ENCODE measurements at places on chromosomes 7 and 10. TPM values are rescaled to one million over a fixed set of nuclear protein-coding genes. Genes with fewer than 3 reads are reported as not detected.

The ADAM22 gene
- total RNA-seq: 6.3 TPM

GRCh38 chr10:23338155-23338828, 6.3 kb downstream of the C10orf67 start:
- H3K4me1 ChIP-seq: no peaks in the 10 kb centered on the region
- H3K36me3 ChIP-seq: no peaks in the 10 kb centered on the region
- H3K4me3 ChIP-seq: no peak overlapping the region
- H3K27me3 ChIP-seq: peaks cover 32% of the 10 kb centered on the region

DNA sequence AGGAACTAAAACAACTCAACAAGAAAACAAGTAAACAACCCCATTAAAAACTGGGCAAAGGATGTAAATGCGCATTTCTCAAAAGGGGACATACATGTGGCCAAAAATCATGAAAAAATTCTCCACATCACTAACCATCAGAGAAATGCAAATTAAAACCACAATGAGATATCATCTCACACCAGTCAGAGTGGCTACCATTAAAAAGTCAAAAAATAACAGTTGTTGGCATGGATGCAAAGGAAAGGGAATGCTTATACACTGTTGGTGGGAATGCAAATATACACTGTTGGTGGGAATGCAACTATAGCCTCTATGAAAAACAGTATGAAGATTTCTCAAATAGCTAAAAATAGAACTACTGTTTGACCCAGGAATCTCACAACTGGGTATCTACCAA, 60.0 kb upstream of the LANCL2 start:
- DNase-seq: no peak
- H3K4me1 ChIP-seq: no peaks in the 10 kb centered on the region
- no peak overlapping the region for H3K4me3 ChIP-seq
- H3K36me3 ChIP-seq: no peaks in the 10 kb centered on the region
- no peak overlapping the region for H3K27ac ChIP-seq
- H3K27me3 ChIP-seq: peaks cover 18% of the 10 kb centered on the region

GRCh38 chr10:36087006-36088005, 445.2 kb upstream of the FZD8 start:
- no peak overlapping the region for H3K27ac ChIP-seq
- no peaks in the 10 kb centered on the region for H3K27me3 ChIP-seq
- H3K36me3 ChIP-seq: no peaks in the 10 kb centered on the region
- H3K4me3 ChIP-seq: no peak overlapping the region

- H3K27me3 ChIP-seq: no peaks in the 10 kb centered on the region
- H3K4me1 ChIP-seq: peaks cover 26% of the 10 kb centered on the region
- no peak for DNase-seq
- no peak overlapping the region for H3K27ac ChIP-seq
- H3K36me3 ChIP-seq: no peaks in the 10 kb centered on the region
- no peak overlapping the region for H3K4me3 ChIP-seq
Measured at GRCh38 chr10:78339251-78339650, 305.6 kb downstream of the RPS24 start.

DNA sequence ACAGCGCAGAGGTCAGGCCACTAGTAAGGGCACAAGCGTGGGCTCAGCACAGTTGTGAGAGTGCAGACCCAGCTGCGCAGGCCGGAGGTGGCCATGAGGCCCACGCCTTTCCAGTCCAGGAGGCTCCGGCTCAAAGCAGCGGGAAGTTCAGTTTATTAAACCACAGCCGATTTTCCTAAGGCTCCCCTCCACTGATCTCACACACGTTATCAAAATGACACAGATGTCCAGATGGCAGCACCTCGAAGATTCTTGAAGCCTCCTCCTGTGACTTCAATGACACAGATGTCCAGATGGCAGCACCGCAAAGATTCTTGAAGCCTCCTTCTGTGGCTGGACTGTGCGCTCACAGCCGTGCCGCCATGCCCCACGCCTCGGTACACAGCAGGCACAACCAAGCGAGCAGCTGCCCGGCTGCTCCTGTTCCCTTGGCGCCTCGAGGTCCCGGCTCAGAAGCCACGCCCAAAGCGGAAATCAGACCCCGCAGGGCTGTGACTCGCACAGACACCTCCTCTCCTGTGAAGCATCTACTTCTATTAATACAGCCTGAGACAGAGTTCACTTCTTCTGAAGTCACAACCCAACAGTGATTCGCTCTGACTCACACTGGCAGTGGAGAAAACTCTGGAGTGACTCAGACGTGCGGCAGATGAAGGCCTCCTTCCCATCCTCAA, 122.7 kb downstream of the MAD1L1 start:
- H3K27me3 ChIP-seq: no peaks in the 10 kb centered on the region
- no peak for DNase-seq
- H3K36me3 ChIP-seq: peaks cover 13% of the 10 kb centered on the region

The HERC4 gene
- total RNA-seq: 56.2 TPM

DNA sequence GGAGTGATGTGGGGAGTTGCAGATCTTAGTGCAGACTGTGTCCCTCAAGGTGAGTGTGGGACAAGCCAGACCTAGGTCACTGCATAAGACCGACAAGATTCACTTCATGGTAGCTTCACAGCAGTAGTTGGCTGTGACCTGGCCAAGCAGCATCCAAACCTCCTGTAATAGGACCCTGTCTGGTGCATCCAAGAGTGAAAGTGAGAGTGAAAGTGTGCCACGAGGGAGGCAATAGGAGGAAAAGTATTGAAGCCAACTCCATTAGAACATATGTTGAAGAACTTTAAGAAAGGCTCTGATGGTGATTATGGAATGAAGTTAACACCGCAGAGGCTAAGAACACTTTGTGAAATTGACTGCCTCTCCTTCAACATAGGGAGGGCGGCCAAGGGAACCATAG, 7.8 kb upstream of the ZNF33B start:
- no peaks in the 10 kb centered on the region for H3K36me3 ChIP-seq
- peaks cover 15% of the 10 kb centered on the region for H3K4me1 ChIP-seq
- H3K27ac ChIP-seq: peak overlapping the region; percentile 89

GRCh38 chr10:118276727-118277126, 65.4 kb downstream of the FAM204A start:
- H3K4me1 ChIP-seq: peaks cover 8% of the 10 kb centered on the region
- no peak overlapping the region for H3K27ac ChIP-seq
- no peak overlapping the region for H3K4me3 ChIP-seq
- no peak for DNase-seq
- H3K36me3 ChIP-seq: peaks cover 2% of the 10 kb centered on the region

The INMT gene
- 4.3 TPM for total RNA-seq

The SPAM1 gene
- not detected for total RNA-seq

- no peak overlapping the region for H3K4me3 ChIP-seq
- peak overlapping the region; percentile 21 for H3K27ac ChIP-seq
- H3K4me1 ChIP-seq: peaks cover 74% of the 10 kb centered on the region
- H3K36me3 ChIP-seq: peaks cover 5% of the 10 kb centered on the region
Measured at GRCh38 chr7:6248581-6248980, 23.8 kb downstream of the CYTH3 start.

DNA sequence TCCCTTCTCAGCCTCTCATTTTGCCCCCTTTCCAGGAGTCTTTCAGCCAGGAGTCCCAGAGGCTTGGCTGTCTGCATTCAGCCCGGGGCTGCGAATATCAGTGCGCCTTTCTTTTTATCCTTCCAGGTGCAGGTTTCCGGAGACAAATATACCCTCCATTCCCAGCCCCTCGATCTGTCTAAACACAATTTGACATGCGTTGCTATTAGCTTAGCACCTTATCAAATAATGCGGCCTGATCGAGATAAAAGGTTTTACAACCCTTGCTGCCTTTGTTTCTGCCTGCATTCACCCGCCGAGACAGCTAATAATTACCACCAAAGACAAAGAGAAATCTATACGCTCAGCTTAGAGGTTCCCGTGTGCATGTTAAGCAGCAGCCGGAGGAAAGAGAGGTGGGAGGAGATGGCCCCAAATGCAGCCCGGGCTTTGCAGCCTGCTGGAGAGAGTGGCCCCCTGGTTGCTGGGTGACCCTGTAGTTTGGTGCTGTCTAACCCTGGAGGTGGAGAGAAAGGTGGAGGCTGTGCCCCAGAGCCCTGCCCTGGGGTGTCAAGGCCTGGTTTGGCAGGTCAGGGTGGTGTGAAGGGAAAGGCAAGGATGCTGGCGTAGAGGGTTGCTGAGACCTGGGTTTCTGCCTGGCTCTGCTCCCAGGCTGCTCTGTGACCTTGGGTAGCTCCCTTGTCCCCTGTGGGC, 185.3 kb downstream of the RPS24 start:
- H3K4me1 ChIP-seq: peaks cover 42% of the 10 kb centered on the region
- no peak overlapping the region for H3K27ac ChIP-seq
- DNase-seq: no peak
- H3K36me3 ChIP-seq: no peaks in the 10 kb centered on the region
- H3K27me3 ChIP-seq: no peaks in the 10 kb centered on the region

The SLC16A12 gene
- 3.1 TPM for total RNA-seq

The FAM25C gene
- not detected for total RNA-seq

The LRIT1 gene
- total RNA-seq: not detected

- peaks cover 59% of the 10 kb centered on the region for H3K4me1 ChIP-seq
- peak overlapping the region; percentile 81 for H3K4me3 ChIP-seq
- H3K27ac ChIP-seq: peak overlapping the region; percentile 95
- H3K36me3 ChIP-seq: no peaks in the 10 kb centered on the region
- no peak for DNase-seq
Measured at GRCh38 chr10:114526126-114526503, 121.8 kb upstream of the AFAP1L2 start.

- no peak overlapping the region for H3K27ac ChIP-seq
- peaks cover 53% of the 10 kb centered on the region for H3K27me3 ChIP-seq
- H3K4me3 ChIP-seq: no peak overlapping the region
- no peak for DNase-seq
Measured at GRCh38 chr10:113491967-113492565, 60.8 kb upstream of the HABP2 start.

The TSPAN12 gene
- total RNA-seq: 7.4 TPM

DNA sequence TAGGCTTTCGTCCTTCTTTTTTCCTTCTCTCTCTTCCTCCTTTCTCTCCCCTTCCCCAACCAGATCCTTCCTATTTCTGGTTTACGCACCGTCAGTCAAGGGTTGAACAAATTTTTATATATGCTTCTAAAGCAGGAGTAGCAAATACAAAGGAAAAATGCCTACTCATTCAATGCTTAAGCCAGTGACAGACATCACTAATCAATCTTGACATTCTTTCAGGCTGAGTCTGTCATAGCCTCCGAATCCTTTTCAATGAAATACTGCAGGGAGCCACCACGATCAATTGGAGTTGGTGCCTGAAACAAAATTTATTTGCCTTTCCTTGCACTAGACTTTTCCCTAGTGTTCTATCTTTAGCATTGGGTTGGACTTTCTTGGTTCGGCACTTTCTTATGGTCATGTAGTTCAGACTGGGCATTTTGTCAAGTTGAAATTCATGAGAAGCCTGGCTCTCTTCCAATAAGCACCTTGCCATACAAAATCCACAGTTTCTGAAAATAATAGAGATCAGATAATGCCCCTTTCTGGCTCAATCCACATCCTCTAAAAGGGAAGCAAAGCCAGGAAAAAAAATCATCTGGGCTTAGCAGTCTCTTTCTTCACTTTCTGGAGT, 239.5 kb upstream of the PLXNA4 start:
- H3K27me3 ChIP-seq: no peaks in the 10 kb centered on the region
- peaks cover 13% of the 10 kb centered on the region for H3K36me3 ChIP-seq
- no peak for DNase-seq
- H3K4me3 ChIP-seq: no peak overlapping the region
- no peak overlapping the region for H3K27ac ChIP-seq
- H3K4me1 ChIP-seq: peaks cover 6% of the 10 kb centered on the region

GRCh38 chr7:46454816-46455215, 533.7 kb upstream of the IGFBP3 start:
- H3K4me3 ChIP-seq: no peak overlapping the region
- H3K36me3 ChIP-seq: peaks cover 3% of the 10 kb centered on the region
- H3K27me3 ChIP-seq: no peaks in the 10 kb centered on the region

DNA sequence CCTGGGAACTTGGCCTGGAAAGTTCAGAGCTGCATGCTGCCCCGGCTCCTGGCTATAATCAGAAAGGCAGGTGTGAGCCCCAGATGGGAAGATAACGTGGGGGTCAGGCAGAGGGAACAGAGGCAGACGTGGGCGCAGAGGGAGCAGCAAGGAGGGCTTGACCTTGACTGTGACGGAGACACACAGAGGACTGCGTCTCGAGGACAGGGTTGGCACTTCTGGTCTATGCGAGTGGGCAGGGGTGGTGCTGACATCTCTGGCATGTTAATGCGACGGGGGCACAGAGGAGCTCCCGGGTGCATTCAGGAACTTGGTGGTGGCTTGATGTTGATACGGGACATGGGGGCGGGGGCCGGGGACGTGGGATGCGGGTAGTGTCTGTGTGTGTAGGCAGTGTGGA, 232.1 kb upstream of the GRB10 start:
- DNase-seq: no peak
- no peak overlapping the region for H3K4me3 ChIP-seq
- H3K4me1 ChIP-seq: no peaks in the 10 kb centered on the region
- no peak overlapping the region for H3K27ac ChIP-seq
- no peaks in the 10 kb centered on the region for H3K36me3 ChIP-seq

GRCh38 chr10:75492173-75492925, 60.9 kb downstream of the LRMDA start:
- no peak for DNase-seq
- no peaks in the 10 kb centered on the region for H3K36me3 ChIP-seq
- no peak overlapping the region for H3K27ac ChIP-seq
- no peak overlapping the region for H3K4me3 ChIP-seq

DNA sequence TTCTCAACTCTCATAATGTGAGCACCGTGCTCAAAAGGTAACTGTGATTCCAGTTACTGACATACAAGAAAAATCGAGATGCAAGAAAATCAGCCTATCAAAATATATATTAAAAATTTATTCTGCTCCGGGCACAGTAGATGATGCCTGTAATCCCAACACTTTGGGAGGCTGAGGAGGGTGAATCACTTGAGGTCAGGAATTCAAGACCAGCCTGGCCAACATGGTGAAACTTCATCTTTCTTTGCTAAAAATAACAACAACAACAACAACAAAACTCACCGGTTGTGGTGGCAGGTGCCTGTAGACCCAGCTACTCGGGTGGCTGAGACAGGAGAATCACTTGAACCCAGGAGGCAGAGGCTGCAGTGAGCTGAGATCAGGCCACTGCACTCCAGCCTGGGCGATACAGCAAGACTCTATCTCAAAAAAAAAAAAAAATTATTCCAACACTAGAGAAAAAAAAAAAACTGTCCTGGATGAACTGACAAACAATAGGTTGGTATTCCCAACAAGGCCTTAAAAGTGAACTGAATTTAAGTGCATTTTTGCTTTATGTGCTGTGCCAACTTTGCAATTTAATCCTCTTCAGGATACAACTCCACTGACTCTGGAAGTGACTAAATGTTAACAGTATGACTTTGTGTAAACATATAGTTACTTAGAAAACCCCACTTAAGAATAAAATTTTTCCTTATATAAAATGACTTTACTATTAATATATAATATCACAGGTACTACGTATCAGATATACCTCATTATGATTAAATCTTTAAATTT, 51.1 kb downstream of the JMJD1C start:
- H3K4me1 ChIP-seq: peaks cover 34% of the 10 kb centered on the region
- no peak overlapping the region for H3K27ac ChIP-seq
- H3K4me3 ChIP-seq: no peak overlapping the region
- H3K27me3 ChIP-seq: no peaks in the 10 kb centered on the region
- no peak for DNase-seq

The ZNF775 gene
- 14.9 TPM for total RNA-seq

Data from mesothelial cell of epicardium (in vitro differentiated cells).